Activated T-cell treated with anti-CD3 and anti-CD28 coated beads, Interleukin-2, amount 50 U/mL, for 48 hours (primary cell): ENCODE measurements at places on chromosomes 6 and 20.
A peak's percentile ranks its signal among the peaks of the same experiment; 100 is the strongest.

DNA sequence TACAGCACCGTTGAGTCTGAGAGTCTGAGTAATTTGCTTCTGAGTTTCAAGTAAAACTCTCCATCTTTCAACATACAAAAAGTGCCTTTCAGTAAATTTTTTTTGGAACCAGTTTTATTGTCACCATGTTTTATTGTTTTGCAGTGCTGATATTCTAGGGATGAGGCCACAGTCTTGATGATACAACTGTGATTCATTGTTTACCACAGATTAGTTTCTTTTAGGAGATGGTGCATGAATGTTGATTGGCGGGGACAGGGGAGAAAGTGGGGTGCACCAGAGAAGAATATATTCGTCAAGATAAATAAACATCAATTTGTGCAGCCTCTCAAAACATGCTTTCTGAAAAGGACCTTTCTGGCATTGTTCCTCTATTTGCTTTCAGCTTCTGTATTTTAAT, 109.0 kb downstream of the MCHR2 start:
- no peak for DNase-seq

GRCh38 chr6:159268511-159268910, 99.3 kb downstream of the FNDC1 start:
- DNase-seq, result no peak

DNA sequence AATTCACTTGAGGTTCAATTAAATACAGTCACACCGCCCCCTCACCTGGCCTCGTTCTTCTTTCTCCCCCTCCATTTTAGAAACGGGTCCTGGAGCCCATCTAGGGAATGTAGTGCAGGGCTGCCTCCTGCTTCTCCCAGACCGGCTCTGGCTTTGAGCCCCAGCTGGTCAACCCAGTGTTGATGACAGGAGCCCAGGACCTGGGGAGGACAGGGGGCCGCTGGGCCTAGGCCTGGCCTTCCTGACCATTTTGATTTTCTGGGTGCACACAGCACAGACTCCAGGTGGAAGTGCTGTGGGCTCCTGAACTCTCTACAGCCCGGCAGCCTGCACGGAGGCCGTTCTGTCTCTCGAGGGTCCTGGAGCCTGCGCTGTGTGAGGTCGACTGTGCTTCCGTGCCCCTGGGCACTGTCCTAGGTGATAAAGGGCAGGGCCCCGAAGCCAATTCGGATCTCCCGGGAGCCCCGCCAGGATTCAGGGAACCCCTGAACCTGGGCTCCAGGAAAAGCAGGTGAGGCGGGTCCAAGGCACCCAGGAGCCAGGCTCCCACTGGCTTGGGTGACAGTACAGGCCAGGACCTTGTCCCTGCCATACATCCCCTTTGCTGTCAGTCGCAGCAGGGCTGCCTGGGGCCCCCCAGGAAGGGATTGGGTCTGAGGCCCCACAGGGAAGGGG, 23.3 kb downstream of the NPEPL1 start:
- peak; percentile 9 for DNase-seq

DNA sequence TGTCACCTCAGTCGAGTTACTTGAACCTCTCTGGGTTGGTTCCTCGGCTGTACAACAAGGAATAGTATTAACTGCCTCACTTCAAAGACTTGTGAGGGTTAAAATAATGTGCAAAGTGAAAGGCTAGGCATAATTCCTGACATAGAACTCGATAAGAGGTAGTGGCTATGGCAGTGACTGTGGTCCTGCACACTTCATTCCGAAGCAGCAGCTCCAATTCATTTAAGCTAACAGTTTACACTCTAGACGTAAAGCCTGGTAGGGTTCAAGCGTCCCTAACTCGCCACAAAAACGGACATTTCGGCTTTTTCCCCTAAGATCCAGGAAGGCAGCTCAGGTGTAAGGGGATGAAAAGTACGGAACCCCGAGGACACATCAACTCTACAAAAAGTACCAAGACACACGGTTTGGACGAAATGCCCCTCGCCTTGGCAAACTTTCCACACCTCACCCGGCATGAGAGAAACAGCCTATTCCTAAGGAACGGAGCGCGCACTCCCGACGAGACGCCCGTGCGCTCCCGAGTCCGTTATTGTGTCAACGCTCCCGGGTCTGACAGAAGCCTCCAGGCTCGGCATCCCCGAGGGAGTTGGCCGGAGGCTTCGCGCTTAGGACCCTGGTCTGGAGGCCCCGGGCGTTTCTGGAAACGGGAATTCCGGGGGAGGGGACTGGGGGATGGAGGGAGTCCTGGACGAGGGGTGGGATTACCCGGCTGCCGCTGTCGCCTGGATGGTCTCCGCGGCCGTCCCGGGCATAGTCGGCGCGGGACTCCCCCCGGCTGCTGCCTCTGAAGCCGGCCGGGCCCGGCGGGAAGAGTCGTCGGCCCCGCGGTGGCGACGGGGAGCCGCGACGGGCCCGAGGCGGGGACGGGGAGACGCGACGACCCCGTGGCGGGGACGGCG, 937 bp downstream of the ZNF318 start:
- DNase-seq, result peak; percentile 44

- DNase-seq, result no peak
These were observed 133.8 kb downstream of the SLC35B3 start for GRCh38 chr6:8301502-8301901.

- no peak for DNase-seq
These were observed 116.7 kb upstream of the MAN1A1 start for GRCh38 chr6:119466226-119466625.

- DNase-seq, result no peak
These were observed 33.3 kb downstream of the BEND3 start for GRCh38 chr6:107082045-107082444.

- DNase-seq, result no peak
These were observed 49.0 kb upstream of the PAX1 start for GRCh38 chr20:21656308-21657067.

DNA sequence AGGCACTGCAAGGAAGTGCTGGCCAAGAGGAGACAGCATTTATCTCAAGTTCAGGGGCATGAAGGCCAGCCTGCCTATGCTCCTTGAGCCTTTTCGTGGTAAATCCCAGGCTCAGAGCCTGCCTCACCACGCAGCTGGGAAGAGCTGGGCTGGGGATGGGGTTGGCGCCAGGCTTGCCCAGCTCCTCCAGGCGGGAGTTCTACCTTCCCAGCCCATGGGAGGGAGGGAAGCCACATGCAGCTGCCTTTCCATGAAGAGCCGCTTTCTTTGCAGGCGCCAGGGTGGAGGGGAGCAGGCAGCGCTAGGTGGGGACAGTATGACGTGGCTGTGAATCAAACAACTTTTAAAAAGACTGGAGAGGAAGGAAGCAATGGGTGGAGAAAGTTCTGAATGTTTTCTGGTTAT, 19.5 kb upstream of the SIRT5 start:
- no peak for DNase-seq

DNA sequence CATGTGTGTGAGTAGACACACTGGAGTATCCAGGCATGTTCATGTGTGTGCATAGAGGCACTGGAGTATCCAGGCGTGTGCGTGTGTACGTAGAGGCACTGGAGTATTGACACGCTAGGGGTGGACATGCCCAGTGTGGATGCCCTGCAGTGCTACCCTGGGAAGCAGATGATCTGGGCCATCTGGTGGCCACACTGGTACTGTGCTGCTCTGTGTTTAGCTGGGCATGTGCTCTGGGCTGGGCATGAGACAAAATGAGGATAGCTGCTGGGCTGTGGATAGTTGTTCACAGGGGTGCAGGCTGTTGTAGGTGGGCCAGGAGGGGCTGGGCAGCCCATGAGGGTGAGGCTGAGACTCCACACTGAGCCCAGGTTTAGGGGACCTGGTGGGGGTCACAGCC, 24.0 kb upstream of the NPBWR2 start:
- no peak for DNase-seq

DNA sequence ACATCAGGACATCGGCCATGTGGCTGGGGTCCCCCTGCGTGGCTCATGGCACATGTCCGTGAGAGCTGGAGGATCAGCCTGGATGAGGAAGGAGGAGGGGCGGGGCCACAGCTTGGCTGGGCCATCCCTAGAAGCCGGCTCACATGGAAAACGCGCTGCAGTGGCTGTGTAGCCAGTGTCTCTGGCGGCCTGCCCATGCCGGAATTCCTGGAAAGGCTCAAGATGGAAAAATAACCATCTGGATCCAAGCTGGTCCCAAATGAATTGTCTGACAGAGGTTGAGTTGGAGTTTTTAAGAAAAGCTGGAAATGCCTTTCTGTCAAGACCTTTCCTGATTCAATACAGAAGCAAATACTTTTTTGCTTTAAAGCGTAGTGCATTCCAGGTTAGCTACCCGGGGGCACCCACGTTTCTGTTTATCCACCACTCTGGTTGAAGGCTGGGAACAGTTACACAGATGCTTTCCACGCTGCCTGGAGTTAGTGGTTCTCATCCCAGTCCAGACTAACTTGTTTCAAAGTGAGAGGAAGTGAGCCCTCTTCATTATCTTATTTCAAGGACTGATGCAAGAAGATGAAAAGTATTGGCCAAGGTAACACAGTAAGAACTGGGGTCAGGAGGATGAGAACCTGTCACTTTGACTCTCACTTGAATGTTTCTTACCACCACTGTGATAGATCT, 99.0 kb downstream of the GMPR start:
- DNase-seq, result no peak

DNA sequence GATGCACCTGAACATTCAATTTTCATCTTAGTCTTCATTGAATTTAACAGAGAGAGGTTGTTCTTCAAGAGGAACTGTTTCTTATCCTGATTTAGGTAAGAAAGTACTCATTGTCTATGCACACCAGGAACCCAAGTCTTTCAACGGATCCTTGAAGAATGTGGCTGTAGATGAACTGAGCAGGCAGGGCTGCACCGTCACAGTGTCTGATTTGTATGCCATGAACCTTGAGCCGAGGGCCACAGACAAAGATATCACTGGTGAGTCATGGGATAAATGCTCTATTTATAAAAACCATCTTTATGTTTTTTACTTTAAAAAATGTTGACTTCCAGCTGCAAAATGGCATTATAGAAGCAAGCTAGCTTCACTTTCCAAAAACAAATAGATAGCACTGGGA, 10.2 kb downstream of the NQO2 start:
- no peak for DNase-seq

DNA sequence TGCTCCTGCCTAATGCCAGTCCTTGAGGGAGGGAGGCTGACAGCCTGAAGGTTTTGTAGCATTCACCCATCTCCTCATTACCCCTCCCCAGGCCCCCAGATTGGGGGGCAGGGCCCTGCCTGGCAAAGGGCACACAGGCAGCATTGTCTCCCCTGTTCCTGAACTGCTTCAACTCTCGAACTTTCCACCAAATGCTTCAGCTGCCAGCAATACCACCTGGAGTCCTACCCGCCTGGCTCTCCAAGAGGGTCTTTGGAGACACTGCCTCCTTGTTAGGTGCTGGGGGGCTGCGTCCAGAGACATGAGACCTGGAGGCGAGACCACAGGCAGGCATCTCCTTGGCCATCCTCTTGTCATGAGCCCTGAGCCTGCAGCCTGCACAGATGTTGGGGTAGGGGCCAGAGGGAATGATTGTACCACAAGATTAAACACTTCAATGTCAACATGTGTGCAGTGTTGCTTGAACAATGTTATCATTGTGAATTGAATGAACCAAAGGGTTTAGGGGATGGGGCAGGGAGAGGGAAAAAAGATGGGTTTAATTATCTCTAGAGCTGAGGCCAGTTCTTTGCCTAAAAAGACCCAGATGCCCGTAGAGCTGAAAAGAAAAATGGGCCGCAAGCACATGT, 25.0 kb downstream of the BMP7 start:
- no peak for DNase-seq

- no peak for DNase-seq
These were observed 120.4 kb upstream of the PLCB4 start for GRCh38 chr20:8948442-8949020.

GRCh38 chr20:53162251-53162835, 190.2 kb downstream of the TSHZ2 start:
- DNase-seq, result no peak

- DNase-seq, result no peak
These were observed 71.1 kb downstream of the KIF6 start for GRCh38 chr6:39654121-39654520.

GRCh38 chr6:107827541-107827940, 3.4 kb upstream of the SCML4 start:
- DNase-seq, result no peak

DNA sequence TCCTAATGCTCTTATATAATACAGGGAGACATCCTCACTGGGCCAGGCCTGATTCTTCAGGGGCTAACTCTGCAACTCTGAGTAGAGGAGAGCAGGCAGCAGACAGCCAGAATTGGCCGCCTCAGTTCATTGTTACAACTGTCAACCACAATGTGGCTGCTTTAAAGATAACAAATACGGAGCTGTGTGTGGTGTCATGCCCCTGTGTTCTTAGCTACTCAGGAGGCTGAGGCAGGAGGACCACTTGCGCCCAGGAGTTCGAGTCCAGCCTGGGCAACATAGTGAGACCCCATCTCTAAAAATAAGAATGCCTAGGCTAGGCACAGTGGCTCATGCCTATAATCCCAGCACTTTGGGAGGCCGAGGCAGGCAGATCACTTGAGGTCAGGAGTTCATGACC, 34.3 kb downstream of the CEP250 start:
- DNase-seq, result no peak

- DNase-seq, result no peak
These were observed 185.5 kb upstream of the NRSN1 start for GRCh38 chr6:23940466-23940865.

DNA sequence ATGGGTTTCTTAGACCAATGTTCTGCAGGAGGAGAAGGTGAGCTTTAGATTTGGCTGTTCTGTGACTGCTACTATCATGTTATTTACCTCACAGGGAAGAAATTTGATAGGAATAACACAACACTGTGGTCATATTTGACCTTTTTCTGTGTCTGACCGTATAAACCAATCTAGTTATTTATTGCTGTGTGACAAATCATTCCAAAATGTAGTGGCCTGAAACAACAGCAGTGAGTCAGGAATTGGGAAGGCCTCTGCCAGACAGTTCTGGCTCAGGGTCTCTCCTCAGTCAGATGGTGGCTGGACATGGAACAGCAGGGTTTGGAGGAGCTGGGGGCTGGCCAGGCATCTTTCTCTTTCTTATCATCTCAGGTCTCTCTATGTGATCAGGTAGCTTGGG, 33.0 kb downstream of the RIPOR2 start:
- no peak for DNase-seq

- no peak for DNase-seq
These were observed 57.0 kb upstream of the EPB41L1 start for GRCh38 chr20:36097337-36098151.

DNA sequence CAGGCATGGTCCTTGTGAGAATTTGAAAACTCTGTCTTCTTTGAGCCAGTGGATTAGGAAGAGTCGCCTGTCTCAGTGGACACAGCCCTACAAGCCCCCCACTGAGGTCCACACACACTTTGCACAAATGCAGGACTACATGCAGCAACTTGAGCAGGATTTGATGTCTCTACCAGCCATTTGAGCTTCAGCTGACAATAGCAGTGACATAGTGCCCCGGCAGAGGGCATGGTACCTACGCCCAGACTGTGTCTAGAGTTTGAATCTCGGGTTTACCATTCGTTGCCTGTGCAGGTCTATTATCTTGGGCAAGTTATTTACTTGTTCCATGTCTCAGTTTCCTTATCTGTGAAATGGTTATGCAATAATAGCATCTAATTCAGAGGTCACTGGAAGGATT, 580.1 kb downstream of the TFAP2B start:
- no peak for DNase-seq
